ENCODE measurements at places on chromosomes 3 and 15. TPM values are rescaled to one million over a fixed set of nuclear protein-coding genes. Genes with fewer than 3 reads are reported as not detected.

FRMD5 gene
- 0.37 TPM for total RNA-seq

OSTN gene
- not detected for total RNA-seq

MKRN2OS gene
- not detected for total RNA-seq

GRCh38 chr3:48561045-48561736, 2.4 kb downstream of the UCN2 start:
- DNase-seq = no peak

- DNase-seq = no peak
Measured at GRCh38 chr15:94383706-94384105, 152.3 kb downstream of the MCTP2 start.

DNA sequence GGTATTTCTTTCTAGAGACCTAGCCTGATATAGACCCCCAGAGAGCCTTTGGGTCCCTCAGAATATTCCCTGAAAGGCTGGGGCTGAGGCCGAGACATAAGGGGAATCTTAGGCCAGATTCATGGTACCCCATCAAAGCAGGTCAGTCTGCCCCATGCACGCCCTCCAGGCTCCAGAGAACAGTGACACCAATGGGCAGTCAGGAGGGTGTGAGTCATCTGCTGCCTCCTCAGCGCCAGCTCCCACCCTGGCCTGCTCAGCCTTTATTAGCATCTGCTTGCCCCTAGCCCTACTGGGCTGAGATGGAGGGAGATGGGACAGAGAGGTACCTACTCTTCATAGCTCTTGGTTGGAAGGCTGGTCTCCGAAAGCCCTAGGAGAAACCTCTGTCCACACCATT, 14.3 kb upstream of the CAMKV start:
- no peak for DNase-seq

DNA sequence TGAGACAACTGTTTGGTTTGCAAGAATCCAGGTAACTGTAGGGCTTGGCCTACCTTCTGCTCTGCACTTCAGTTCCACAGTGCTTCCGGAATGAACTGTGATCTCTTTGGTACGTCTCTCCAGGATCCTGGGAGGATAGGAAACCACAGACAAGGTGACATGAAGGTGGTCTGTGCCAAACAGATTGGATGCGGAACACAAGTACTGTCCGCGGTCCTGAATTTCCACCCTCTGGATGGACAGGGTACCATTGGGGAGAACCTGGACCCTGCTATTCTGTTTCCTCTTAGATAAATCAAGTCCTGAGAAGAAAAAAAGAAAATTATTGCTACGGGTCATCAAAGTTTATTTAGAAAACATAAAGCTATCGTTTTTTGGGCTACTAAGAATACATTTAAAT, 17.3 kb downstream of the IGSF10 start:
- DNase-seq = no peak

DNA sequence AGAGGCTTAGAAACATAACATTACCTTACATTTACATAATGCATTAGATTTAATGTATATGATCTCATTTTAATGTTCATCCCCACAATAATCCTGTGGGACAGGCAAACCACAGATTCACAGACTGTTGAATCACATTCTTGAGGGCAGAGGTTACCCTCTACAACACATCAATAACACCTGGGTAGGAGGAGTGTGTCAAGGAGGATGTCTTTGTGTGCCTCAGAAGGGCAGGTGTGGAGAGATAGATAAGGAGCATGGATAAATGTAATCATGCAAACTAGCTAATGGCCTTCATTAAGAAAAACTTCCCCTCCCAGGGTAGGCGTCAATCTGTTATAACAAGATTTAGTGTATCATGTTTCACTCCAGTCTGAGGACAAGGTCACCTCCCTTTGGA, 12.9 kb upstream of the MB21D2 start:
- no peak for DNase-seq

Measured in posterior vena cava (tissue), 2 donors.